ENCODE measurements at places on chromosomes 3 and 15. TPM values are rescaled to one million over a fixed set of nuclear protein-coding genes. Genes with fewer than 3 reads are reported as not detected.

The SCAMP2 gene
- total RNA-seq: 40.0 TPM

The RNF123 gene
- 21.2 TPM for total RNA-seq

The CYP11A1 gene
- not detected for total RNA-seq

The LMAN1L gene
- total RNA-seq: 0.06 TPM

The CTXN2 gene
- not detected for total RNA-seq

The SLC6A11 gene
- not detected for total RNA-seq

Data from LHCN-M2 (cell line).